ENCODE measurements at places on chromosomes 16 and 17. TPM values are rescaled to one million over a fixed set of nuclear protein-coding genes. Genes with fewer than 3 reads are reported as not detected.

Gene PALB2
- 4.5 TPM for polyA plus RNA-seq

Gene COL1A1
- 6,071 TPM for polyA plus RNA-seq

Gene P3H4
- polyA plus RNA-seq: 110 TPM

Gene CEP112
- 7.1 TPM for polyA plus RNA-seq

Gene TNFSF13
- 5.4 TPM for polyA plus RNA-seq

Gene KRTAP1-5
- polyA plus RNA-seq: 0.44 TPM

Gene CRYBA1
- not detected for polyA plus RNA-seq

Gene ATAD5
- 1.5 TPM for polyA plus RNA-seq

Gene ZDHHC1
- polyA plus RNA-seq: 10.6 TPM

Gene CDK5R1
- 0.80 TPM for polyA plus RNA-seq

Gene SMURF2
- 17.1 TPM for polyA plus RNA-seq

Gene SCGB1C2
- polyA plus RNA-seq: not detected

Gene TVP23B
- 57.2 TPM for polyA plus RNA-seq

Gene NACA2
- polyA plus RNA-seq: not detected

Gene TRPV2
- polyA plus RNA-seq: 15.2 TPM

Gene GRAPL
- not detected for polyA plus RNA-seq

Gene CALB2
- polyA plus RNA-seq: 6.5 TPM

Gene ZSCAN10
- not detected for polyA plus RNA-seq

Gene CUEDC1
- 27.4 TPM for polyA plus RNA-seq

Gene SNAI3
- polyA plus RNA-seq: 4.1 TPM

Gene CLDN9
- polyA plus RNA-seq: 8.9 TPM

Gene KRT31
- not detected for polyA plus RNA-seq

Gene HSPB9
- 0.46 TPM for polyA plus RNA-seq

Gene SYT17
- 7.3 TPM for polyA plus RNA-seq

Gene NOB1
- polyA plus RNA-seq: 28.0 TPM

Gene PRR35
- polyA plus RNA-seq: not detected

Gene TMC8
- polyA plus RNA-seq: 3.3 TPM

Gene PRSS36
- 2.1 TPM for polyA plus RNA-seq

Gene CNGB1
- polyA plus RNA-seq: not detected

Gene OR1A1
- not detected for polyA plus RNA-seq

Gene MT4
- not detected for polyA plus RNA-seq

Gene KRT33B
- polyA plus RNA-seq: 0.35 TPM

Data from hepatocyte (in vitro differentiated cells).